ENCODE measurements at places on chromosomes 2 and 18.

DNA sequence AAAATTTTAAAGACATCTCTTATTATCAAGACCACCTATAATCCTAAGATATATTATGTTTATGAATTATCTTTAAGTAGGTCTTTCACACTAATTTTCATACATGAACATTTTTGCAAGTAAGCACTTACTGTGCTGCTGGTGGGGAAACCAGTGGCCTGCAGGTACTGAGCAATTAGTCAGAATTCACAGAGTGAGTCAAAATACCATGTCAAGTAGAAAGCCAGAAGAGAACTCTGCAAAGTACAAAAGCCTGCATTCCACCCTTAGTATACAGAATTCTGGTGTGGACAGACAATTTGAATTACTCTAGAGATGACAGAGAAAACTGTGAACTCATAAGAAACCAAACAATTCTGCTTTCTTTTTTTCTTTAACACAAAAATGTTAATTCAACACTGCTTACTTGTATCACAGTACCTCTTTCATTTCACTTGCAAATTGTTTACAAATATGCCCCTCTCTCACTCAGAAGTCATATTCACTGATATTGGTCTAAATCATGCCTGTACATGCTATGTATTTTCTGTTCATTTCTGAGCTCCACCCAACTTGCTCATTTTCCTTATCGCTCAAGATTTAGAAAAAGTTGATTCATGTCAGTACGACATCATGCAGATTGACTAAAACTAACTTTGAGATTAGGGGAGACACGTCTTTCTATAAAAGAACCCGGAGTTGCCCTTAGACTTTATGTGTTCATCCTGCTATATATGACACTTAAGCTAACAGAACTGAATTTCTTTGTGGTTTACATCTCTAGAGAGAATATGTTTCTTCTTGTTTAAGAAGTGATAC is 182.9 kb downstream of the IKZF2 start:
- DNase-seq, result no peak

DNA sequence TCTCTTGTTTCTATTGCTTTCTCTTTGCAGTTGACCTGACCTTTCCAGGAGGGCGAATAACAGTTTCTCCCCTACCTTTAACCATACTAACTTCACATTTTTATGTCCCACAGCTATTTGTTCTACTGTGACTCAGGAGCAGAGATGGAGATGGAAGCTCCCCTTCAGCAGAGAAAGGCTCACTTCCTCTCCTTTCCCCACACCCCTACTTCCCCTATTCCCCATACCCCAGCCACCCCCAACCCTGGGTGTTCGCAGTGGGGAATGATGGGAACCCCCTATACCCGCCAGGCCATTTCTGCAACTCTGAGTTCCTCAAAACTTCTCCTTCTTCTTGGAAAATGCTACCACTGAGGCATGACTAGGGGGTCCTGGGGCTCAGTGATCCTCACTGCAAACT is 285.4 kb upstream of the MGAT5 start:
- DNase-seq, result no peak

DNA sequence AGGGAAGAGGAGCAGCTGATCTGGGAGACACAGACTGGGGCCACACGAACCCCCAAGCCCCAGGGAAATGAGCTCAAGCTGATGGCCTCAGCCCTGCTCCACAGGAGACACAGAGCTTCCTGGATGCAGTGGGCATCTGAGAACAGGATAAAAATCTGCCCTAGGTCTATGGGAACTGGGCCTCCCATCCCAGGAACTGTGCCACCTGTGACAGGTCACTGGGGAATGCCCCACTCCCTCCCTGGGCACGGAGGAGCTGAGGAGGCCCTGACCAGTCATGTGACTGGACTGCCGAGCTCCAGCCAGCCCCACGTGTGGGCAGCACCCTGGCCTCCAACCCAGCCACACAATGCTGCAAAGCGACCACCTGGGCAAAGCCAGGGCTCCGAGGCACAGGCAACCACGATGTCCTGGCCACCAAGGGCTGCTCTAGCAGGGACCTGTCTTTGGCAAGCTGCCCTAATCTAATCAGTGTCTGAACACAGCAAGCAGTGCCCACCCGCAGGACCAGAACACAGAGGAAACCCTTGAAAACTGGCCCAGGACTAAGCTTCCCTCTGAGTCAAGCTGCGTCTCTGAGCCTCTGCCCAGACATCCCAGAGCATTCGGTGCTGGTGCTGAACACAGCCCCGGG is 57.8 kb upstream of the ID2 start:
- DNase-seq, result no peak

GRCh38 chr2:224407241-224407701 is 5.4 kb upstream of the FAM124B start:
- no peak for DNase-seq

DNA sequence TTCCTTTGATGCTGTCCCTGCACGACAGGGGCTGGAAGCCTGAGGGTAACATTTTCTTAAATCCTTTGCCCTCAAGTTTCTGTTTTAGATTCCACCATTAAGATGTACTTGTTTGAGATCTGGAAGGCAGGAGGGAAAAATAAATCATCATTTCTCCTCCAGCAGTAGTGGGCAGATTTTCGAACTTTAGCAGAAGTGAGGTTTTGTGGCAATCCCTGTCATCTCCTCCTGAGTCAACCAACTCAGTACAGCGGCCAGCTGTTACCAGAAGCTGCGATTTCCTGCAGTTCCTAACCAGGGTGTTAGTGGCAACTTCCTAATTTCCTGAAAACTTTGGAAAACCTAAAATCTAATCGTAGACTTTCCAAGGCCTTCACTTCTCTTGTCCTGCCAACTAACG is 517.2 kb upstream of the ACVR2A start:
- peak; percentile 14 for DNase-seq

DNA sequence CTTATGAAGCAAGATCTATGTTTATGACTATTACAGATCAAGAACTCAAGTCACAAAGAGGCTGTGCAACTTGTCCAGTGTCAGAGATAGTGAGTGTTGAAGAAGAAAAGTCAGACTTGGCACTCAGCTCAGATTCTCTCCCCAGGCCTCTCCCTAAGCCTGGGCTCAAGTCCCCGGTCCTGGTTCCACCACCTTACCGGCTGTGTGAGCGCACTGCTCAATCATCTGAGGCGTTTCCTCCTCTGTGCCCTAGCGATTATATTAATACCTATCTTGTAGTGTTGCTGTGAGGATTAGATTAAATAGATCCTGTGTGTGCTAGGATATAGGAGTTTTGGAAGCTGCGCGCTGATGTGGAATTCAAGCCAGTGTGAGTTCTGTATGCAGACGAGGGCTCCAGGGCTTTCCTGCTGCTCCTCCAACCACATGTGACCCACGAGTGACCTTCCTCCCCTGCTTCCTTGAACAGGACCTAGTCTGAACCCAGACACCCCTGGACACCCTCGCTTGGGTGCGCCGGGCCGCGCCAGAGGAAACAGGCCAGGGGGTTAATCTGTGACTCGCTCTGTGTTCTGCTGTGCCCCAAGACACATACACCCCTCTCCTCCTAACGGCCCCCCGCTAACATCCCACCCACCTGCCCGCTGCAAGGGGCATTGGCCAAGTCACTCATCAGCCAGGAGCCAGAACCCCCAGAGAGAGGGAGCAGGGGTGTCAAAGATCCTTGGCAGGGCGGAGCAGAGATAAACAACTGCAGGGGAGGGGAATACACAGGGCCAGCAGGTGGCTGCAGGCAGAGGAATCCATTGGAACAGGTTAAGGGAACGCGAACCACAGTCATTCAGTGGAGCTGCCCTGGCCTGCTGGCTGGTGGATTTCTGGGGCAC is 38.3 kb downstream of the TNS1 start:
- no peak for DNase-seq

GRCh38 chr2:112622528-112622849 is 23.2 kb upstream of the SLC20A1 start:
- DNase-seq, result no peak

- DNase-seq, result no peak
Observed at GRCh38 chr2:179437430-179437829, 172.8 kb upstream of the SESTD1 start.

DNA sequence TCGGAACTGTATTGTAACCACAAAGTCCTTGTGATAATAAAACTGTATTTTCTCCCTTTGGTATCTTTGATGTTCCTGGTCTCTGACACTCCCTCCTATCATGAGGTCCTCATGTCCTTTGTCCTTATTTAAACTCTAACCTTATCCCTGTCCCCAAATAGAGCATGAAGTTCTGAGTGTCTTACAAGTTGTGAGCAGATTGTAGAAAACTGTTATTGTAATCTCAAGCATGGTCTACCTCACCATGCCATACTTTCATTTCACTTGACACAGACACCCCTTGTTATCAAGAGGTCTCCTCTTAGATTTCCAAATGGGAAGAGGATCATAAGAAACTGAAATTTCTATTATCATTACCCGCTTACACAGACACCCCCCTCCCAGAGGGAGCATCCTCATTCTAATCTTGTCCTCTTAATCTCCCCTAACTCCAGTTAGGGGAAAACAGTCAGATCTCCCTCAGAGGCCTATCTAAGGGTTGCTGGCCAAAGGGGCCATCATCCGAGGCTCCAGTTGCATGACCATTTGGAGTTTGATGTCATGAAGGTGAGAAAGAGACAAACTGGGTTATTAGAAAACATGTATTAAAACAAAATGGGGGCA is 29.0 kb downstream of the MYO3B start:
- DNase-seq, result no peak

DNA sequence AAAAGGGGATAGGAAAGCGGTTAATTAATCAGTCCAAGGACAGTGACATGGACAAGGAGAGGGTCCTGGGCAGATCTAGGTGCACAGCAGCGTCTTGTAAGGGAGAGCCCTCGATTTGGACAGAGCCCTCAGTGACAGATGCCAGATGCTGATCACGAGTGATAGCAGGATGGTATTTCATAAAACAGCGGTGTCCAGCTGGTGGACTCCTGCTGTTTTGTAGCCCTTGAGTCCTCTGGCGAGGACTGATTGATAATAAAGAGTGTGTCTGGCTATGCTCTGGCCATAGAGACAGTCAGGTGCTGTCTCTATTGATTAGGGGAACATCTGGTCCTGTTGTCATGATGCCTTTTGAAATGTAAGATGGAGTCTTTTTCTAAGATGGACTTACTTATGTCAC is 180.7 kb downstream of the NCK2 start:
- no peak for DNase-seq

GRCh38 chr2:183219888-183220287 is 95.6 kb downstream of the NUP35 start:
- DNase-seq, result no peak

DNA sequence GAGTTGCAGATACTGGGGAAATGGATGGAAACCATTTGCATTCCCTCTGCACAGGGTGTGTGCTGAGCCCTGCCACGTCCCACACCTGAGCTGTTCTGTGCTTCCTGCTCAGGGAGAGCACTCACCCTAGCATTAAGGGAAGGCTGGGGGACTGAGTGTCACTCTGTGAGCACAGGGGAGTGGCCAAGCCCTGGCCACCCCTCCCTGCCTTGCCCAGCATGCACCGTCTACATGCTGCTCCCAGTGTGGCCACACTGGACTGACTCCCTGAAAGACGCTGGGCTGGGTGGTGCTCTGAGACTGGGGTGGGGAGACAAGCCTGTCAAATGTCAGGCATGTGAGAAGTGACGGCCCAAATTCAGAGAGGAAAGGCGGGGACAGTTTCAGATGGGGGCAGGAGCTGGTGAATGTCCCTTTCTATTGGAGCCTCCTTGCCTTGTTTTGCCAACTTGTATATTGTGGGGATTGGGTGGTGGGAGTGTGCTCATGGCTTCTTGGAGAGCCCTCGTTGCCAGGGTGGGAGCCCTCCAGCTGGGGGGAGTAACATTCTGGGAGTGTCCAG is 298.4 kb upstream of the HS6ST1 start:
- no peak for DNase-seq

GRCh38 chr18:79517341-79517740 is 121.6 kb downstream of the NFATC1 start:
- DNase-seq, result peak; percentile 67

GRCh38 chr2:121398853-121399252 is 113.9 kb upstream of the TFCP2L1 start:
- no peak for DNase-seq

DNA sequence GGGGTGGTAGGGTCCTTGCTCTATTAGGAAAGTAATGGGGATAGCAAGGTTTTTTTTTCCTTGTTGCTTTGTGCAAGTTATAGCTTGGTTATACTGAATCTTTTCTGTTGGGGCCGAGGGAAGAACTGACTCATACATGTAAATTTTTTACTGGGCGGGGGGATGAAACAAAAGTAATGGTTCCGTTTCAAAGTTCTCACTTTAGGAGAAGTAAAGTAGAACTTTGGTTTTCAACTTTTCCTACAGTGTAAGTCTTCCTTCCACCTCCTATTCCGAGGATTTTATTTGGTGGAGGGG is 1.1 kb downstream of the AFTPH start:
- DNase-seq, result peak; percentile 19

- no peak for DNase-seq
Observed at GRCh38 chr2:143489145-143489544, 359.9 kb downstream of the ARHGAP15 start.

- DNase-seq, result no peak
Observed at GRCh38 chr18:49067071-49067470, 116.3 kb upstream of the SMAD7 start.

- no peak for DNase-seq
Observed at GRCh38 chr18:28267878-28268625, 91.1 kb upstream of the CDH2 start.

DNA sequence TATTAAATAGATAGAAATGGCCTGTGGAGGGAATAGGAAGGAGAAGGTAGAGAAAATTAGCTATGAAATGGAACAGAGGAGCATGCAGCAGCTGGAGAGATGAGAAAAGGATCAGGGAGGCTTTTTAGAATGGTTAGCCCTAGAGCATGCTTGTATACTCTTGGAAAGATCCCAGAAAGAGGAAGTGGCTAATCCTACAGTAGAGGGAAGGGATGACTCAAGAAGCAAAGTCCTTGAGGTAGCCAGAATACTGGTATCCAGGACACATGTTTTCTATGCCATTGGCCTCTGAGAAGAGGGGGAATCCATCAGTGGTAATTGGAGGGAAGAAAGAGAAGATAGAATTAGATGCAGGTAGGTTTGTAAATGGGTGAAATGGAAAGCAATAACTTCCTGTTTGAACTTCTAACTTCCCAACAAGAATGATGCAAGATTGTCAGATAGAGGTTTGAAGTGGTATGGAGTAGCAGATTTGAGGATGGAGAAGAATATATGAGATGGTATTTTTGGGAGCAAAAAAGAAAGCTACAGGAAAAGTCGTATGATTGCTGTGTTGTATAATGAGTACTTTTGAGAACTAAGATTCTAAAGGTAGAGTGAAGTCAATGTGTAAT is 17.1 kb upstream of the OSBPL6 start:
- DNase-seq, result no peak

- DNase-seq, result no peak
Observed at GRCh38 chr2:19687017-19687659, 214.6 kb downstream of the TTC32 start.

DNA sequence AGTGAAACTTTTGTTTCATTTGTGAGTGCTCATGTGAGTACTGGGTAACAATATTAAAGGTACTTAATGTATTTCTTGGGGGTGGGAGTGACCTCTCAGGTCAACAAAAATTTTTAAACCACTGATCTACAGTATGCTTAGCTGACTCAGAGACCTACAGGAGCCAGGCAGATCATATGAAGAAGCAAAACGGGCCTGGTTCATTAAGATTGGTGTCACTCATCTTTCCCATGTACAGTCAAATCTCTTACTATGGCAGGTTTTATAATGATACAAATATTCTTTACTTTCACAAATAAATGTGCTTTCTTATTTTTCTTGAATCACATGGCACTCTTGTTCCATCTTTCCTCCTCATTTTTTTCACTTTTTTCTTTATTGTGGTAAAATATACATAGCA is 7.7 kb upstream of the TMSB10 start:
- DNase-seq, result no peak

Data from activated CD4-positive, alpha-beta T cell treated with anti-CD3 and anti-CD28 coated beads, Interleukin-2, amount 50 U/mL, for 48 hours (primary cell).